ENCODE measurements at places on chromosomes 7 and 10.
A peak's percentile ranks its signal among the peaks of the same experiment; 100 is the strongest.

DNA sequence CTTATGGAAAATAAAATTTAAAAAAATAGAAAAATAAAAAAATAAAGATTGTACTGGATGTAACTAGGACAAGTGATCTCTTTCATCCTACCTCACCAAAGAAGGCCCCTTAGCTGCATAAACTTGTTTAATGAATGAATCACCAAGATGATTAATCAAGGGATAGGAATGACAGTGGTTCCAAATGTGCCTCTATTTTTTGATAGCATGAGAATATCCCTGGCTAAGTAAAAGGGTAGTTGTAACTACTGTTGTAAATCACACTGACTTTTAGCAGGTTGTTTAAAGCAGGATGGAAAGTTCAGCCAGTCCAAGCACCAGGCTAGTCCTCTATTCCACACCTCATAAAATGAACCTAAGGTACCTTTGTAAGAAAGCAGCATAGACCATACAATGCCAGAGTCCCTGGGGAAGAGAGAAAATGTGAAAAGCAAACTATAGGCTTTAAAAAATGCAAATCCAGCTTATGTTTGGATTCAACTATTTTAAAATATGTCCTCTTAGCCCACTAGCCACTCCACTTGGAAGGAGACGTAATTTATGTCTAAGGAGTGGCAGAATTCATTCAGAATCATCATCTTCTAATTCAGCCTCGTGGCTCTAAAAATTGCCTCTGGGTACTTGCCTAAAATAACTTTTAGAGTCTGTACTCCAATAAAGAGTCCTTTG, 126.8 kb downstream of the SKIDA1 start:
- no peak for DNase-seq

GRCh38 chr7:47690902-47691558, 109.1 kb upstream of the TNS3 start:
- DNase-seq, result no peak

DNA sequence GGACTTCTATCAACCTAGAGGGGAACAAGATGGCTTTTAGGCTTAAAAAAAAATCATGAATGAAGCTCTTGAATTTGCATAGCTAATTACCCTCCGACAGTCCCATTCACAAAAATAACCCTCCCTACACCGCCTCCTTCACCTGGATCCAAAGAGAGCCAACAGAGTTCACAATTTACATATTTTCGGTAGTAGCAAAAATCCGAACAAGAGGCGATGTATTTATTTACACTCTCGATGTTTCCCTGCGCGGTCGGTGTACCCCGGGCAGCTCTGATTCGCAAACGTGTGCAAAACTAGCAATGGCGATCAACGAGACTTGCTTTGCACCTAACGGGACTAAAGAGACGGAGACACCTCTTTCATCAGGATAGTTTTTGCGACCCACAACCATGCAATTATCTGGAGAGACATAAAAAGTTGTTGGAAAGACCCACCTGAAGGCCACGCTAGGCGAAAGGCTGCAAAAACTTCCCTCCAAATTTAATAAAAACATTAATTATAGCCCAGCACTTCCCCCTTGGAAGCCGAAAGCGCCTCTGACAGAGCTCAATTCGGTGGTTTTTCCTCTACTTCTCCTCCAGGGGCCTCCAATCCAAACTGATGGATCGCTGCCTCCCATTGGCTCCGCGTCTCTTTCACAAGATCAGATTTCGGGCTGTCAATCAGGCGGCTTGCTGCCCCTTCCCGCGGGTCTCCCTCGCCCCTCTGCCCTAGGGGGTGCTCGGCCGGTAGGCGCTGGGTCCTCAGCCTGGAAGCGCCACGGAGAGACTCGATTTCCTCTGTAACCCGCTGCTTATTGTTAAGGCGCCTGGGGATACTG, at the start of gene ETV1:
ETV1 (minus strand) TSS at position 541 of the 823 bp plus-strand sequence. CDS start 614 bp downstream, outside the sequence.
- DNase-seq, result peak; percentile 89

- DNase-seq, result no peak
Observed at GRCh38 chr10:25522946-25523608, 348.3 kb downstream of the GPR158 start.
